ENCODE measurements at places on chromosomes 1 and 21.
A peak's percentile ranks its signal among the peaks of the same experiment; 100 is the strongest.

- DNase-seq, result no peak
These were observed 354.4 kb downstream of the RYR2 start for GRCh38 chr1:237396426-237396825.

GRCh38 chr1:35555601-35556477 lies 1.4 kb downstream of the KIAA0319L start:
- DNase-seq, result no peak

DNA sequence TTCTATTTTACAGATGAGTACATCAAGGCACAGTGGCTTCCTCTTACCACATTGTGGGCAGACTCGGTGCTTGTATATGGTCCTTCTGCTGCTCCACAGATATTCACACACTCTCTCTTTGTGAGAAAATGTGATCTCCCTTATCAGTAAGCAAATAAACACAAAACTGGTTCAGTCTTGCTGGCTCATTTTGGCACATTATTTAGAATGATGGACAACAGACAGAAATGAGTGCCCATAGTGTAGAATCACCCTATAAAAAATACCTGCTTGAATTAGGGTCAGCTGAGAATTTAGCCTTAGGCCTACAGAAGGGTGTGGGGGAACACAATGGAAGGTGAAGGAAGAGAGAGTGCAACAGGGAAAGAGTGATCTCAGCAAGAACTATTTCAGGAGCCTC lies 423.1 kb downstream of the HLX start:
- DNase-seq, result no peak

- no peak for DNase-seq
These were observed 5.0 kb downstream of the HSPG2 start for GRCh38 chr1:21932127-21932526.

- DNase-seq, result no peak
These were observed 13.3 kb upstream of the ADORA1 start for GRCh38 chr1:203114202-203114601.

GRCh38 chr1:41416552-41417334 lies 55.5 kb downstream of the FOXO6 start:
- DNase-seq, result peak; percentile 27

DNA sequence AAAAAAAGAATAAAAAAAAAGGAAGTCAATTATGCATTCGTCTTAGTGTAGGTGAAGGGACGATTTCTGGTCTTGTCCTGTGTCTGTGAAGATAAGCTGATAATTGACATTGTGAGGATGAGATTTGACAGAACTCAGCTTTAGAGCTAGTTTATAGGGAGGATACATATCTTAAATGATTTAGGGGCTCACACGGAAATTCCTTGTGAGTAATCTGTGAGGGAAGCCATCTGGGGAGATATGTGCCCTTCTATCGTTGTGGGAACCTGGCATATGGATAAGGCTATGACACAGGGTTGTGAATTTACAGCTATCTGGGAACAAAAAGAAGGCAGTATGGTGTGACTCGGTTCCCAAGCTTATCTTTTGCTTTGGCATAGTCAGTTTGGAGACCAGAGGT lies 71.1 kb downstream of the RABGAP1L start:
- no peak for DNase-seq

- no peak for DNase-seq
These were observed 159.3 kb downstream of the TTLL7 start for GRCh38 chr1:83839566-83840173.

GRCh38 chr1:219744652-219745469 lies 132.0 kb upstream of the ZC3H11B start:
- DNase-seq, result no peak

GRCh38 chr1:51926171-51926812 lies 47.8 kb upstream of the NRDC start:
- DNase-seq, result peak; percentile 9

DNA sequence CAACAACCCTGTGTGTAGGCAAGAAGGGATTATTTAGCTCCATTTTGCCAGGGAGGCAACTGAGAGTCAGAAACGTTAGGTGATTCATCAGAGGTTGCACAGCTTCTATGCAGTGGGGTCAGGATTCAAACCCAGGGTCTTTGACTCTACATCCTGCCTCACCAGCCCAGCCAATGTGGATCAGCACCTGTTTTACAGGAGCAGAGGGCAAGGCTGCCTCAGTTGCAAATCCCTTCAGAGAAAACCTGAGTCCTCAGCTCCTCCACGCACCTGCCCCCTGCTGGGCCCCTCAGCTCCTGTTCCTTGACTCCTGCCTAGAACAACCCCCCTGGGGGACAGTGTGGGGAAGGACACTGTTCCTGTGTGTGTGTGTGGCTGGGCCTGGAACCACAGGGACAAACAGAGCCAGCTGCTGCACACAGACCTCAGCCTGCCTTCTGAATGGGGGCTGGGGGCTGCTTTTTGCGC lies 61.6 kb downstream of the LRRN2 start:
- DNase-seq, result no peak

- no peak for DNase-seq
These were observed 486.7 kb downstream of the OMA1 start for GRCh38 chr1:58059789-58060188.

GRCh38 chr1:218664385-218665170 lies 319.4 kb downstream of the TGFB2 start:
- no peak for DNase-seq

- no peak for DNase-seq
These were observed 352.5 kb downstream of the HHAT start for GRCh38 chr1:210681158-210681557.

DNA sequence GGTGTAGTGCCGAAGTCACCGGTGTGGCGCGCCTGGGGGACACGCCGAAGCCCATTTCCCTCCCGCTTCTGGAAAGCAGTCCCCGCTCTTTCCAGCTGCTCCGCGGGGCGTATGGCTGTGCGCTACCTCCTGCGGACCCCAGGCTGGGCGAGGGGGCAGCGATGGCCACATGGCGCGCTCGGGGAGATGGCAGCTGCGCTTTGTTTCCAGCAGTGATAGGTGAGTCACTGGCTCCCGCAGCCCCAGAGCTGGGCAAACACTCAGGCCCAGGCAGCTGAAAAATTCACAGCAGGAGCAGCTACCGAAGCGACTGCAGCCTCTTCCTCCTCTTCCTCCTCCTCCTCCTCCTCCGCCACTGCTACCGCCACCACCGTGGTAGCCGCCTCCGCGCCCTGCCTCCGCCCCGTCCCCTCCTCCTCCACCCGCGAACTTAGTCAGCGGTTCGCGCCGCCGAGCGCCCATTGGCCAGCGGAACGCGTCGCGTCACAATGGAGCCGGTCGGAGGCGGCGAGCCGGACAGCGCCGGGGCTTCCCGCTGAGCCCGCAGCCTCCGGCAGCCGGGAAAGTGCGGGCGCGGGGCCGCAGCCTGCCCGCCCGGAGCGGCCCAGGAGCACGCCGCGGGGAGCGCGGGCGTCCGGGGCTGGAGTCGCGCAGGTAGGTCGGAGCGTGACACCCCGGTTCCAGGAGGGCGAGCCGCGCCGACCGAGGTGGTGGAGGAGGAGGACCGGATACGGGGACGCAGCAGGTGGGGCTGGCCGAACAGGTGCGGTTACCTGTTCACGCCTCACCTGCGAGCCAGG lies at the start of gene LRRC8B:
LRRC8B (plus strand) TSS at position 461 of the 800 bp plus-strand sequence. CDS start 57,822 bp downstream, outside the sequence.
- DNase-seq, result peak; percentile 63

DNA sequence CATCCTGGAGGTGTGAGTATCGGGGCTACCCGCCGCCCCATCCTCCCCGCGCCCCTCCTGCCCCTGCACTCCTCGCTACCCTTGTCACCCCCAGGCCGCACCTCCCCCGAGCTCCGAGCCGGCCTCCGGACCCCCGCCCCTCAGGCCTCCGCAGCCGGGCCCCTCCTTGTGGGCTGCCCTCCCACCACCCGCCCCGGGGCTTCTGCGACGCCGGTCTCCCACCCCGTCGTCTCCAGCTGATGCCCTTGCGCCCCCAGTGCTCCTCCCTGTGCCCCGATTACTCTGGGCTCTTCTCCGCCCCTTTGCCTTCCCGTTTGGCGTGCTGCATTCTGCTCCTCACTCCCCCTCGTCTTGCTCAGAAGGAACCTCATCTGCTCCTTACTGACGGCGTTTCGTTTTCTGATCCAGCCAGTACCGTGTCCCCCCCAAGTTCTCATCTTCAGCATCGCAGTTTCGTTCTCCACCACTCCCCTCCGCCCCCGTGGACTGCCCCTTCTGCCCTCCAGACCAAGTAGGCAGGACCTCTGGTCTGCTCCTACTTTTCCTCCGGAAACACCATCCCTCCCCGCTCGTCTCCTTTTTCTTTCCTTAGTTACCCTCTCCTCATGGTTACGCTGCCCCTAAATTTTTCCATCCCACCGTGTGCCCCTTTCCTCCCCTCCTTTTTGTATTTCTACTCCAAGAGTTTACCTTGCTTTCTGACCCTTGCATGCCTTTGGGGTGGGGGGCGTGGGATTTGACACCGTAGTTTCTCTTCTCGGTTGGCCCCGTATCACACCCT lies 841 bp downstream of the SNX27 start:
- no peak for DNase-seq

GRCh38 chr1:198538579-198539364 lies 1.7 kb downstream of the ATP6V1G3 start:
- no peak for DNase-seq

GRCh38 chr1:6241107-6241886 lies 2.7 kb upstream of the HES3 start:
- DNase-seq, result no peak

- DNase-seq, result no peak
These were observed 6.1 kb downstream of the PRXL2B start for GRCh38 chr1:2592672-2593071.

Data from hematopoietic multipotent progenitor cell treated with erythropoietin and hydrocortisone succinate and interleukin-3 and kit ligand, for 17 days (in vitro differentiated cells).